HT1080 (cell line): ENCODE measurements at places on chromosomes 1 and 21.

DNA sequence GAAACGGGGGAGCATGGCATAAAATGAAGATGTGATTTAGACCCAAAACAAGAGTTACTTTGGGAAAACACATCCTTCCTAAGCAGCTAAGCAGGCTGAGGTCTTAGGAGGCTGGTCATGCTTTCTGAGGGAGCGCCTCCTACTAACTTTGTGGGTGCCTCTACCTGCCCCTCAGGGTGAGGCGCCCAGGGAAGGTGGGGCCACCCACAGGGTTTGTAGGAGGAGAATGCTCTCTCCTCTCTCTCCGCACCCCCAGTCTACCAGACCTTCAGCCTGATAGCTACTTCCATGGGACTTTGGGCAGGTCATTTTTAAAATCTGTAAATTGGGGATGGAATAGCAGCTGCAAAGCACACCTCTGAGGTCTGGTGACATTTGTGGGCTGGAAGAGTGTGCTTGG, 23.8 kb downstream of the SLC27A3 start:
- DNase-seq, result no peak

GRCh38 chr1:91791691-91792488, 94.1 kb downstream of the TGFBR3 start:
- DNase-seq, result no peak

DNA sequence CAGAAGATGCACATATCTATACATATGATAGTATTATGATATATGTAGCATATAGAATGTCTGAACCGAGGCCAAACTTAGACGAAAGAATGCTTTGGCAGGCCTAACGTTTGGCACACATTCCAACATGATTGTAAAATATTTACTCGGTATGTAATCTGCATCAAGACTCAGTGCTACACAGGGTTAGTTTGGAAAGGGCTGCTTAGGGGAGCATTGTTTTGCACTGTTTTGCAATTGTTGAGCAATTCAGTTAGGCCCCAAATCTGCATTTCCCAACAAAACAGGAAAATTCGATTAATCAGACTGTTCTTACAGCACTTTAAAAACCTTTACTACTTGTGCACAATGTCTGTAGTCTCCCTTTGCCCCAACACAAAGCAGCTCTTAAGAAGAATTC, 216.0 kb upstream of the NEGR1 start:
- DNase-seq, result no peak

DNA sequence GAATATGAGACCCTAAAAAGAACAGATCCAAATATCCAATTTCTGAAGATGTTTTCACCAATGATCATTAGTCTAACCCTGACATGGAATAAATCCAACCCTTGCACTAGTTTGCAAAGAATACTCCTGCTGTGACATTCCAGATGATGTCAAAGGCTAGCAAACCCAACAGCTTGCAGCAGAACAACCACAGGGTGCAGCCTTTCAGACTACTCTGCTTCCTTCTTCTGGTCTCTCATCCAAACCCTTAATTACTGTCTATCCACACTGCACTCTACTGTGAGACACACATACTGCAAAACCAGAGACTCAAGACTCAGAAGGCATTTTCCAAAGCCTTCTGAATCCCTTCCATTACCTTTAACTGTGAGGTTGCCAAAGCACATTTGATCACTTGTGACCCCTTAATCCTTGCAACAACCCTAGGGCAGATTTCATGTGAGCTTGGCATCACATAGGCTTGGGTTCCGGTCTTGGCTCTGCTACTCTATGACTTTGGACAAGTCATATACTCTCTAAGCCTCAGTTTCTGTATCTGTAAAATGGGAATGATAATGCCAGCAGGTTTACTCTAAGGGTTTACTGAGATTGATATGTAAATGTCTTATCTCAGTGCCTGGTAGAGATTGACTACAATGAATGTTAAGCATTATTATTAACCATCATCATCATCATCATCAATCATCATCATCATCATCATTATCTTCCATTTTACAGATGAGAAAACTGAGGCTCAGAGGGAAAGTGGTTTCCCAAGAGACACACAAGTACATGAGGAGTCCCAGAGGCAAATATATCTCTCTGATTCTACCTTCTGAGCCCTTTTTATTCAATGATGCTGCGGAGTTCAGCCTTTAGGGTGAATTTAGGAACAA, 94.5 kb downstream of the SYF2 start:
- DNase-seq, result no peak

GRCh38 chr1:236172041-236172579, 29.8 kb downstream of the GPR137B start:
- DNase-seq, result no peak

- DNase-seq, result no peak
Observed at GRCh38 chr1:194117582-194117981, 931.2 kb upstream of the B3GALT2 start.

- DNase-seq, result no peak
Observed at GRCh38 chr1:41704196-41704595, 214.5 kb downstream of the HIVEP3 start.

- peak; percentile 37 for DNase-seq
Observed at GRCh38 chr1:54857746-54858561, 29.0 kb downstream of the DHCR24 start.

DNA sequence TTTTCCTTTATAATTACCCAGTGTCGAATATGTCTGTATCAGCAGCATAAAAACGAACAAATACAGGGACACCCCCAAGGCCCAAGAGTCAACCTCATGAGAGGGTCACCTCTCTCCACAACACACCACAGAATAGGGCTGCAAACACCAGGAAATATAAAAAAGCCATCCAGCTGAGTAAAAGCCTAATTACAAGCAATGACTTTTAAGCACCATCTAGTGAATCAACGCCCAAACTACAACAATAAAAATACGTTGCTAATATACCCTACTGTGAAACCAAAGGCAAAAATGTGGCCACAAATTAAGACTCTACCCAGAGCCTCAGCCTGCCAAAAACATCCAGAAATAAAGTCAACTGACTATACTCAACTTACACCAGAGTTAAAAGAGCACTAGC, 817.9 kb upstream of the NEGR1 start:
- no peak for DNase-seq

GRCh38 chr1:183783767-183784637, 20.9 kb upstream of the RGL1 start:
- peak; percentile 47 for DNase-seq

DNA sequence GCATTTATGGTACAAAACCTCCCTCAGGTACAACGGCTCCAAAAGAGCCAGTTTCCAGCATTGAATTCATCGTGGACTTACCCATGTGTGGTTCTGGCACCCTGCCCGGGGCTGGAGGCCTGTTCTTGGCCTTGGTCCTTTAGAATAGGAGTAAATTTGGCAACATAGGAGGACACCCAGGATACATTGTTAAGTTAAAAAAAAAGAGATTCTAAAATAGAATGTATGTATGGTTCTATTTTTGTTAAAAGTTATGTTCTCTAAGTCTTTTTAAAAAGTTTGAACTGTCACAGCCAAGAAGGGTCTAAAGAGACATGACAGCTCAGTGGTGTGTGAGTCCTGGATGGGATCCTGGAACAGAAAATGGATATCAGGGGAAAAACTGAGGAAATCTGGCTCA, 25.9 kb downstream of the EPHX1 start:
- no peak for DNase-seq

DNA sequence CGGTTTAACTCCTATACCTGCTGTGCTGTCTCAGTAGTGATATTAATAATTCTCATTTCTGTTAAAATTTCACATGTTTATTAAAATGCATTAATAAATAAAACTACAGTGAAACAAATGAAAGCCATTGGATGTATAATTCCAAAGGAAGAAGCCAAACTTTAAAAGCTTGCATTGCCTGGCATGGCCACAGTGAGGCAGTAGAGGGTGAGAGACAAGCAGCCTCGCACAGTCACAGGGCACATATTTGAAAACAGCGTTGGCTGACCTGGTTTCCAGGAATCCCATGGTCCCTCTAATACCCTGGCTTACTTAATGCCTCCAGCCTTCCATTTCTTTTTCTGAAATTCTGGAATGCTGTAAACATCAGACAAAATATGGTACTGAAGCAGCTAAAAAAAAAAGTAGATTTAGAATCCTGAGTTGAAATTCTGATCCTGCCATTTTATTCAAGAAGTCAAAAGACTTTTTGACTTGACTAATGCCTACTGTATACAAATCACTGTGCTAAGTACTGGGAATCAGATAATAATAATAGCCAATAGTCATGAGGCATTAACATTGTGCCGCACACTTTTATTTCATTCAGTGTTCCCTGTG, 6.7 kb upstream of the RNASEL start:
- DNase-seq, result peak; percentile 33

GRCh38 chr1:163866564-163866963, 544.8 kb downstream of the NUF2 start:
- DNase-seq, result no peak

DNA sequence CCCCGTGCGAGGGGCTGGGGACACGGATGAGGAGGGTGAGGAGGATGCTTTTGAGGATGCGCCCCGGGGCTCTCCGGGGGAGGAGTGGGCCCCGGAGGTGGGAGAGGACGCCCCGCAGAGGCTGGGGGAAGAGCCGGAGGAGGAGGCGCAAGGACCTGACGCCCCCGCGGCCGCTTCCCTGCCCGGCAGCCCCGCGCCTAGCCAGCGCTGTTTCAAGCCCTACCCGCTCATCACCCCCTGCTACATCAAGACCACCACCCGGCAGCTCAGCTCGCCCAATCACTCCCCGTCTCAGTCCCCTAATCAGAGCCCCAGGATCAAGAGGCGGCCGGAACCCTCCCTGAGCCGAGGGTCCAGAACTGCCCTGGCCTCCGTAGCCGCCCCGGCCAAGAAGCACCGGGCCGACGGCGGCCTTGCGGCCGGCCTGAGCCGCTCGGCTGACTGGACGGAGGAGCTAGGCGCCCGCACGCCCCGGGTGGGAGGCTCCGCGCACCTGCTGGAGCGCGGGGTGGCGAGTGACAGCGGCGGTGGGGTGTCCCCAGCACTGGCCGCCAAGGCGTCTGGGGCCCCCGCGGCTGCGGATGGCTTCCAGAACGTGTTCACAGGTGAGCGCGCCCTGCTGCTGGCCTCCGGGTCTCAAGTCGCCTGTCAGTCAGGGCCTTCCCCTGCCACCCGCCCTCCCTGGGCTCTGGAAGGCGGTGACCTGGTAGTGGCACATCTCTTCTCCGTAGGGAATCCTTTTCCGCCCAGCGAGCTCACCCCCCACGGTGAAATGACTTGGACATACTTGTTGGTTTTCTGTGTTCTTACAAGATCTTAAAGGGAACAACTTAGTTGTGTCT, 1.7 kb downstream of the FMN2 start:
- no peak for DNase-seq

DNA sequence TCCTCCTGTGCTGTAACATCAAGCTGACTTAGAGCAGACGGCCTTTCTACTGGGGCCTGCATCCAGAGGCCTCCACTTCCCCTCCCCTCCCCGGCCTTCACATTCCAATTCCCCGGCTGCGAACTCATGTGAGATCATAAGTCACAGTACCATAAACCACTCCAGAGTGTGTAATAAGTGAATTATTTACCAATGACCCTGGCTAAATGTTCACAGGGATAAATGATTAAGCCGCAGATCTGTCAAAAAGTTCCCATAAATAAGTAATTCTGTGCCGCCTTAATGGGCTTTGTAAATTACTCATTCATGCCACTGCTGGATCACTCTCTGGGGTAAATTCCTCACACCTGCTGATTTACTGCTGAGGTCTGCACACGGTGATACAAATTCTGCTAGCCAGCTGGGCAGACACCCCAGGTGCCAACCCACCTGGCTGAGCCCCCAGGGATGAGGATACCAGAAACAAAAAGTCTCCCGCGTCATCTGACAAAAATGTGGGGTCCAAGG, 27.4 kb upstream of the KIRREL1 start:
- DNase-seq, result no peak

- DNase-seq, result no peak
Observed at GRCh38 chr1:212182171-212182570, 103.0 kb upstream of the PPP2R5A start.

GRCh38 chr1:43293896-43294760, 6.7 kb upstream of the TIE1 start:
- DNase-seq, result peak; percentile 72

DNA sequence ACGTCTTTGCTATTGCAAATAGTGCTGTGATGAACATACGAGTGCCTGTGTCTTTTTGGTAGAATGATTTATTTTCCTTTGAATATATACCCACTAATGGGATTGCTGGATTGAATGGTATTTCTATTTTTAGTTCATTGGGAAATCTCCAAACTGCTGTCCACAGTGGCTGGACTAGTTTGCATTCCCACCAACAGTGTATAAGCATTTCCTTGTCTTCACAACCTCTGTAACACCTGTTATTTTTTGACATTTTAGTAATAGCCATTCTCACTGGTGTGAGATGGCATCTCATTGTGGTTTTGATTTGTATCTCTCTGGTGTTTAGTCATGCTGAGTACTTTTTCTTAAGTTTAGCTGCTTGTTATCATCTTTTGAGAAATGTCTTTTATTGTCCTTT, 215.0 kb downstream of the FMN2 start:
- no peak for DNase-seq

- DNase-seq, result no peak
Observed at GRCh38 chr1:236947794-236948193, 56.4 kb downstream of the MT1HL1 start.

- no peak for DNase-seq
Observed at GRCh38 chr1:164891615-164892014, 332.6 kb downstream of the PBX1 start.

DNA sequence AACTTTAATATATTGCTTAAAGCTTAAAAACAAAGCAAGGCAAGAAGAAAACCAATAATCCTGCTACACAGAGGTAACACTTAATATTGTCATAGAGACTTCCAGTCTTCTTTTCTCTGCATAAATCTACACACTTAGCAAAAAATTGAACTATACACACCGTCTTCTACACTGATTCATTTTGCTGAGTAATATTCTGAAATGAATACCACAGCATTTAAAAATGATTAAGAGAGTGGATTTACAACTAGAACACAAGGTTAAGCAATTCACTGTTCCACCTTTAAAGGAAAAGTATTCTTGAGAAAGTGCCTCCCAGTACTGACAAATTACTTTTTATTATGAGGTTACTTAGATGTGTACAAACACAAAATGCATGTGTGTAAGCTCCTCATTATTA, 22.2 kb upstream of the ITPKB start:
- no peak for DNase-seq

- DNase-seq, result no peak
Observed at GRCh38 chr1:87134061-87134460, 194.6 kb upstream of the LMO4 start.

DNA sequence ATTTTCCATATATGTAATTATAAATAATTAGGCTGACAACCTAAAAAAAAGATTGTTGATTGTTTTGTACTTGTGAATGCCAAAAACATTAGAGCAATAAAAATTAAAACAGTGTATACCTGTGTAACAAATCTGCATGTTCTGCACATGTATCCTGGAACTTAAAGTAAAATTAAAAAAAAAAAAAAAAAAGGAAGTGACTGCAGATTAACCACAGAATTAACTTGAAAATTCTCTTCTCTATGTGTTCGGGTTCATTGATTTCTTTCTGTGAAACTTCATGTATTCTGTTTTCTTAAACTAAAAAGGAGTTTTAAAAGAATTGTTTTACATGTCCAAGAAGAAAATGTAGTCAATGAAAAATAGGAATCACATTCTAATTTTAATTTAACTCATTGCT, 95.7 kb downstream of the FASLG start:
- DNase-seq, result no peak

DNA sequence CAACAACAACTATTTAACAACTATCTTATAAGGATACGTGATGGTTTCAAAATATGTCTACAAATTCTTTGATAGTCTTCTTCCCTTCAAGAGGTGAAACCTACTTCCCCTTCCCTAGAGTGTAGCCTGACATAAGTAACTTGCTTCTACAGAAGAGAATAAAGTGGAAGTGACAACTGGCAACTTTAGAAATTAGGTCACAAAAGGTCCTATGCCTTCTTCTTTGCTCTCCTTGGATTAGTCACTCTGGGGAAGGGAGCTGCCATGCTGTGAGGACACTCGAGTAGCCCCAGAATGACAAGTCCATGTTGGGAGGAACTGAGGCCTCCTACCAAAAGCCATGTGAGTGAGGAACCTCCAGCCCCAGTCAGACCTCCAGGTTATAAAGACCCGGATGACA, 19.2 kb downstream of the EFCAB14 start:
- no peak for DNase-seq
